ENCODE measurements at places on chromosomes 7 and 10. TPM values are rescaled to one million over a fixed set of nuclear protein-coding genes. Genes with fewer than 3 reads are reported as not detected.
A peak's percentile ranks its signal among the peaks of the same experiment; 100 is the strongest.

The PNLIPRP3 gene
- polyA plus RNA-seq: not detected

GRCh38 chr7:66737667-66738066, 2.9 kb upstream of the RABGEF1 start:
- no peak for DNase-seq

- no peak for DNase-seq
Measured at GRCh38 chr10:126302476-126302756, 85.9 kb downstream of the ADAM12 start.

The C7orf33 gene
- not detected for polyA plus RNA-seq

The SVIL gene
- 47.5 TPM for polyA plus RNA-seq

- DNase-seq: no peak
Measured at GRCh38 chr7:34277803-34278199, 372.5 kb downstream of the BMPER start.

- no peak for DNase-seq
Measured at GRCh38 chr10:114915294-114915693, 22.7 kb upstream of the TRUB1 start.

DNA sequence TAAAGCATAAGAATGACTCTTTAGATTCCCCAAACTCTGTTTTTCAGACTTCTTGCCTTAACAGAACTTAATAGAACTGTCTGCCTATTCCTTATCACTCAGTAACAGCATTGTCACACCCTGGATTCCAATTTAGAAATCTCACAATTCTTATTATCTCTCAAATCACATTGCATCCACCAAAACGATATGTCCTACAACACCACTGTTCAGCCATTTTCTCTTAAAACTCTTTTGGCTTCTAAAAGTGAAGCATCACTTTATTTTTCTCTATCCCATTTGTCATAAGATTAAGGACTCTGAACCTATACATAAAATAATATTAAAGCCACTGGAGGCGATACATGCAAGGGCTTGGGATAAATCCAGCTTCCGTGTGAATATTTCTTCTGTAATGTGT, 1.2 kb upstream of the CPED1 start:
- no peak for DNase-seq

DNA sequence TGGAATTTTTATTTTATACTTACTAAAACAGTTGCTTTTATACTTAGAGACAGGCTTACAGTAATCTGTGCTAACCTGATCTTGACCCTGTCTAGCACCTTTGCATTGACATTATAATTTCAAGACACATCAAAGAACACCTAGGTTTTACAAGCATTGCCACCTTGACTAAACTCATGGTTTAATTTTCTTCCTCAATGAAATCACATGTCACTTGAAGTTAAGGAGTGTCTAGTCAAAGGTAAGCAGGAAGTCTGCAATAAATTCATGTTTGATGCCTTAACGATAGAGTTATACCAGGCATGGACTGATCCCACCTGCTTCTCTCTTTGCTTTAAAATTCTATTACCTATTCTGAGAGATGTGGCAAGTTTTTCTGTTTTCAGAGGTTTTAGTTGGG, 62.4 kb downstream of the ZNF800 start:
- DNase-seq: no peak

GRCh38 chr7:44893710-44894234, 8.4 kb upstream of the PURB start:
- DNase-seq: no peak

GRCh38 chr10:122815458-122815857, 30.2 kb downstream of the CUZD1 start:
- DNase-seq: no peak

- DNase-seq: no peak
Measured at GRCh38 chr7:134948246-134948645, 38.1 kb upstream of the AGBL3 start.

- peak; percentile 17 for DNase-seq
Measured at GRCh38 chr7:158077934-158078910, 509.4 kb downstream of the PTPRN2 start.

The PLAC9 gene
- 0.21 TPM for polyA plus RNA-seq

DNA sequence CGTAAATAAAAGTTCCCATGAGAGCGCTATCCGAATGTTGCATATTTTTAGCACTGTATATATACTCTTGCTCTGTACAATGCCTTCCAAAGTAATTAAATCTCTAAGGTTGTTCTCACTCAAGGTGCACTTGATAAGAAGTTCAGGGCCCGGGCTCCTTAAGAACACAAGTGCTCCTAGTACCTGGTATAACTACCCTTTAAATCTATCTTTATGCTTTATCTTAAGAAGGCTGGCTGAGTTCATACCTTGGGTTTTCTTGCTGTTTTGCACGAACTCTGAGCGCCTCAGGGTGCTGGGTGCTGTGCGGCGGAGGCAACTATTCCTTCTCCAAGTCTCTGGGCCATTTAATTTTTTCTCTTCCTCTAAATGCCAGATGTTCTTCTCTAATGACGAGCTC, 80.4 kb downstream of the DNMBP start:
- DNase-seq: no peak

- peak; percentile 45 for DNase-seq
Measured at GRCh38 chr10:120495226-120496009, 38.4 kb downstream of the PLPP4 start.

The WIPF3 gene
- polyA plus RNA-seq: 0.02 TPM

The LAMB4 gene
- polyA plus RNA-seq: 0.36 TPM

GRCh38 chr10:124676416-124677062, 67.6 kb downstream of the FAM53B start:
- DNase-seq: no peak

The SKAP2 gene
- polyA plus RNA-seq: 0.91 TPM

The EPO gene
- not detected for polyA plus RNA-seq

DNA sequence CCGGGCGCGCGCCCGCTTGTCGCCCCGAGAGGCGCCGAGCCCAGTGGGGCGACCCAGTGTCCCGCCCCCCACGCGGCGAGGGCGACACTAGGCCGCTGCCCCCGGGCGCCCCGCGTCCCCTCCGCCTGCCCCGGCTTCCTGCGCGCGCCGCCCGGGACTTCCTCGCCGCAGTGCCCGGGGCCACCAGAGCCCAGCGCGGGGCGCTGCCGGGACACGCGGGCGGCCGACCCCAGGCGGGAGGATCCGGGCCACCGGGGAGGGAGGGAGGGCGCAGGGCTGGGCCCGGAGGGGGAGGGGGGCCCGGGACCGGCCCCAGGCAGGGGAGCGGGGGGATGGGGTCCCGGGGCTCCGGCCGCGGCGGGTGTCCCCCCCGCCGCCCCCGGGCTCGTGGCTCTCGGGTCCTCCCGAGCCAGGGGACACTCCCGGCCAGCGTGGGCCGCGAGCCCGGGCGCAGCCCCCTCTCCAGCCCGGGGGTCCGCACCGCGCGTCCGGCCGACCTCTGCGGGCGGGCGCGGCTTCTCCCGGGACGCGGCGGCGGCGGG, 435 bp upstream of the PWWP2B start:
- DNase-seq: peak; percentile 96

DNA sequence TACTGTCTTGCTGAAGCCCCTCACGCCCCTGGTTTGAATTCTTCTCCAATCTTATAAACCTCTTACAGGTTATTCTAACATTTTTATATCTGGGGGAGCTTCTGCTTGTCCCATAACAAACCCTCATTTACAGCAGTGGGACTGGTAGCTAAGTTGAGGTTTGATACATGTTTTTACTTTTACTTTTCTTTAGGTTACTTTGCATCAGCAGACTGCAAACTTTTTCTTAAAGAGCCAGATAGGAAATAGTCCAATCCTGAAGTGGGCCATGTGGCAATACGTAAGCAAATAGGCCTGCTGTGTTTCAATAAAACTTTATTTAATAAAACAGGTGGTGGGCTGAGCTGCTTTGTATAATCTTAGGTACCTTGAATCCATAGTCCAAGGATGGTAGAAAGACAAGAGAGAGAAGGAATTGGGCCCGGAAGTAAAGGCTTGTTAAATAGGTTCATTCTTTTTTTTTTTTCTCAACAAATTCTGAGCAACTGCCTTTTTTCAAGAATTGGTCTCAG, 27.3 kb downstream of the RAB18 start:
- DNase-seq: no peak

DNA sequence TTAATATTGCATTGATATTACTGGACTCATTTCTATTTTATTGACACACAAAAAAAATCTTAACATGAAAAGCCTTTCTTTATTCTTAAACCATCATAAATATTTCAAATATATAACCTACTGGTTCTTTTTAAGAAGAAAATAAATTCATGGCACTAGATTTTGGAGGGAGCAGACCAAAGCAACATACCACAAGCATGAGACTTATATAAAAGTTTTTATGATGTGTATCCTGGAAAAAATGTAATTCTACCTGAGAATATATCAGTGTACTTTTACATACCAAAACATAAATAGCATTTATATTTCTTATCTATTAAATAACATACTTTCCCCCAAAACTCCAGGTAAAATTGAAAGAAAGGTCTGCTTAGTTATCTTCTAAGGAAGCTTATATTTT, 508.2 kb upstream of the SEMA3D start:
- no peak for DNase-seq

DNA sequence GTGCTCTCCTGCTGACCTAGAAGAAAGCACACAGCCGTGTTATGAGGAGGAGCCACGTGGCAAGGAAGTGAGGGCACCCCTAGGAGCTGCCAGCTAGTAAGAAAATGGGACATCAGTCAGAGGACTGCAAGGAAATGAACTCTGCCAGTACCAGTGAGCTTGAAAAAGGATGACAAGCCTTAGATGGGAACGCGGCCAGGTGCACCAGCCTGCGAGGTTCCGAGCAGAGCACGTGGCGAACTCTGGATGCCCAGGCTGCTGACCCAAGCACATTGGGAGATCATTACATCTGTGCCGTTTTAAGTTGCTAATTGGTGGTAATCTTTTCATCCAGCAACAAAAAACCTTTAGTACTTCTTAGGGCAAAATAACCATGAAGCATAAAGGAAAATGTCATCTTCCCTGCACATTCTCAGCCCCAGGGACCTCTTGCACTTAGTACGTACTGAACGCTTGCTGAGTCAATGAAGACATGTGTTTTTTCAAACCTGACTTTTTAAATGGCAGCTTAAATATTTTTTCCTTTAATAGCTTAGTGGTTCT, 69.4 kb downstream of the AMZ1 start:
- peak; percentile 61 for DNase-seq

GRCh38 chr7:6074612-6075380, 43.6 kb downstream of the ANKRD61 start:
- DNase-seq: no peak

DNA sequence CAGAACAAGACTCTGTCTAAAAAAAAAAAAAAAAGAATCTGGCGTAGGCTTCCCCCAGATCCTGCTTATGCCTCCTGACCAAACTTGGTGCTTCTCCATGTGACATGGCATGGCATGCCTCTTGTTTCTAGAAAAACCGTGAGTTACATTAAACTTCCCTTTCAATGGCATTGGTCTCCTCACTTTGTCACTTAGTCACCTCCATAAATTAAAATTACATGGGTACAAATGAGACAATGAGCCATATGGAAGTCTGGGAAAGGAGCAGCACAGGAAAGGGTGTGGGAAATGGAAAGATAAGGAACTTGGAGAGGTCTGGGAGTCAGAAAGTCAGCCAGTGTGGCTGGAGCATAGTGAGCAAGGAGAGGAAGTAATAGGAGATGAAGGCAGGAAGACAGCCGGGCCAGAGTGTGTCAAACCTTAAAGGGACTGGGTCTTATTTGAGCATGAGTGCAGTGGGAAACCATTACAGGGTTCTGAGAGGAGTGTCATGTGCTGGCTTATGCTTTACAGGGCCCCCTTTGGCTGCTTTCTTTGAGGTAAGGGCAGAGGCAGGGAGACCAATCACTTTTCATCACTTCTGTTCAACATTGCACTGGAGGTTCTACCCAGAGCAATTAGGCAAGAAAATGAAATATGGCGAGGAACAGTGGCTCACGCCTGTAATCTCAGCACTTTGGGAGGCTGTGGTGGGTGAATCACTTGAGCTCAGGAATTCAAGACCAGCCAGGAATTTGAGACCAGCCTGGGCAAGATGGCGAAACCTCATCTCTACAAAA, 21.3 kb upstream of the ZMIZ2 start:
- DNase-seq: no peak

- DNase-seq: no peak
Measured at GRCh38 chr7:894164-894867, 18.0 kb downstream of the GET4 start.

DNA sequence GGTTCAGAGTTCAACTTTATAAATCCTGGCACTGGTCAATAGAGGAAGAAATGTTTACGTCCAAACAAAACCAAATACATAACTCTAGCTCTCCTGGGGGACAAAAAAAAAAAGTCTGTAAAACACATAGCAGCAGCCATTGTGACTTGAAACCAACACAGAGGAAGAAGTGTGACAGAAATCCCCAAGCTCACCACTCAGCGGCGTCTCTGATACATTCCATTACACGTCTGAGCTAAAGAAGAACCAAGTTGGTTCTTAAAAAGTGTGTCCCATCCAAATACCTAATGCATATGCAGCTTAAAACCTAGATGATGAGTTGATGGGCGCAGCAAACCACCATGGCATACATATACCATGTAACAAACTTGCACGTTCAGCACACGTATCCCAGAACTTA, 58.3 kb upstream of the NANOS1 start:
- DNase-seq: no peak

- no peak for DNase-seq
Measured at GRCh38 chr10:58979711-58980110, 196.7 kb upstream of the PHYHIPL start.

GRCh38 chr10:118610577-118610976, 15.1 kb upstream of the PRLHR start:
- peak; percentile 55 for DNase-seq

The NAT16 gene
- polyA plus RNA-seq: 0.64 TPM

The VSTM4 gene
- polyA plus RNA-seq: 0.39 TPM

- DNase-seq: no peak
Measured at GRCh38 chr7:136142583-136142982, 165.4 kb upstream of the MTPN start.

The MEOX2 gene
- polyA plus RNA-seq: not detected

The ASZ1 gene
- not detected for polyA plus RNA-seq
